ENCODE measurements at places on chromosomes 1 and 21.

GRCh38 chr21:33259995-33260394 lies 6.2 kb upstream of the IL10RB start:
- no peak for DNase-seq

DNA sequence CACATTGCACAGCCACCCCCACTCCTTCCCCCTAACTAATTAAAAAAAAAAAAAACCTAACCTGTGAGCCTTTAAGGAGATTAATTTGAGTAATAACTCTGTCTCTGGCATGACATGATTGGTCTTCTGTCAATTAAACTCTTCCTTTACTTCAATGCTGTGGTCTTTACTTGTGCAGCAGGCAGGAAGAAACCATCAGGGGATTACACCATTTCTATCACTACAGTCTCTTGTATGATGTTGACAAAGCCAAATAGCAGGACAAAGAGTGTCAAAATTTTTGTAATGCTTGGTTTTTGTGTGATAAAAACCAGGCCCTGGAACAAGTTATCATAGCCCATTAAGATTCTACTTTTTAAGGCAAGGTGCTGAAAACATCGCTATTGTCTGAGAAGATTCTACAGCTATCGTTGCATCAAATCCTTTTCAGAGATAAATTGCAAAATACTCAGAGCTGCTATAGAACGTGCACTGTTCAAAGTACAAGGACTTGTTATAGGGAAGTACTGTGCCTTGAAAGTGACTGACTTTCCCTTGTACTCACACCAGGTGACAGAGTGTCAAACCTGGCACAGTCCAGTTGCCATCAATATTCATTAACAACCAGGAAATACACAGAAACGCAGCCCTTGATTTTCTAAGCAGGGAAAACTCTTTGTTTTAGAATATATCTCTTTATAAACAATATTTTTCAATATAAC lies 37.7 kb downstream of the LHX9 start:
- no peak for DNase-seq

DNA sequence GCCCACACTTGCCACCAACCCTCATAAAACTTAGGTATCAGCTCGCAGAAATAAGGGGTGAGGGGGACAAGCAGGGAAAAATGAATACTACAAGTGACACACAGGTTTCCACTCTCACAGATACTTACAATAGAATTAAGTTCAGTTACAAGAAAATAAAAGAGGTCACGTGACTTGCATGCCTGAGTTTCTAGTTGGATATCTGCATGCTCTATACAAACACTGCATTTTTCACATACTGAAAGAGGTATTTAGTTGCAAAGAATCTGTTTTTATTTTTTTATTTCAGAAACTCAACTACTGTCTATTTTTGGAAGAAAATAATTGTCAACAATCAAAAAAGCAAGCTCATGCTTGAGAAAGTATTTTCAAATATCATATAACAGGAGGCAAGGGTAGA lies 43.5 kb downstream of the DPYD start:
- no peak for DNase-seq

- no peak for DNase-seq
Measured at GRCh38 chr1:29998686-29999085, 724.7 kb downstream of the MATN1 start.

GRCh38 chr1:178048883-178049282 lies 45.0 kb upstream of the RASAL2 start:
- DNase-seq: no peak

DNA sequence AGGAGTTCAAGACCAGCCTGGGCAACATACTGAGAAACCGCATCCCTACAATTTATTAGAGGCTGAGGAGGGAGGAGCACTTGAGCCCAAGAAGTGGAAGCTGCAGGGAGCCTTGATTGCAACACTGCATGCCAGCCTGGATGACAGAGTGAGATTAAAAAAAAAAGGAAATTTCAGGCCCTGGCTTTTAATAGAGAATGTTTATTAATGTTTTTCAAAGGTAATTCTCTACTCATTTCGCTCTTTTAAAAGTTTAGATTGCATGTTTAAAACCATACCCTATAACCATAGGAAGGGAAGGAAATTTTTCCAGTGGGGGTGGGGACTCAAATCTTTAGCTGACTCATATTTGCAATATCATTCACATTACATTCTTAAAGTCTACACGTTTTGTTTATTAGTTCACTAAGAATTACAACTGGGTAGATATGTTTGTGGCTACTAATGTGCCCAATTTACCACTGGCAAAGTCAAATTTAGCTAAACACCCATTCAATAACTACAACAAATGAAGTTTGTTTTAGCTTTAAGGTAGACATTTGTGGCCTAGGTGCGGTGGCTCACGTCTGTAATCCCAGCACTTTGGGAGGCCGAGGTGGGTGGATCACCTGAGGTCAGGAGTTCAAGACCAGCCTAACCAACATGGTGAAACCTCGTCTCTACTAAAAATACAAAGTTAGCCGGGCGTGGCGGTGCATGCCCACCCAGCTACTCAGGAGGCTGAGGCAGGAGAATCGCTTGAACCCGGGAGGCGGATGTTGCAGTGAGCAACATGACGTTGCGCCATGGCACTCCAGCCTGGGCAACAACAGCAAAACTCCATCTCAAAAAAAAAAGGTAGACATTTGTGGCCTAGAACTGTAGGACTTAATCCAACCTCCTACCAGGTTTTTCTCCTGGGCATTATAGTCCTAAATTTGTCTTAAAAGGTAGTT lies 5.0 kb downstream of the KDM5B start:
- DNase-seq: no peak

GRCh38 chr1:183206538-183207122 lies 20.6 kb downstream of the LAMC2 start:
- DNase-seq: no peak

GRCh38 chr1:234649432-234650081 lies 39.6 kb upstream of the IRF2BP2 start:
- DNase-seq: no peak

DNA sequence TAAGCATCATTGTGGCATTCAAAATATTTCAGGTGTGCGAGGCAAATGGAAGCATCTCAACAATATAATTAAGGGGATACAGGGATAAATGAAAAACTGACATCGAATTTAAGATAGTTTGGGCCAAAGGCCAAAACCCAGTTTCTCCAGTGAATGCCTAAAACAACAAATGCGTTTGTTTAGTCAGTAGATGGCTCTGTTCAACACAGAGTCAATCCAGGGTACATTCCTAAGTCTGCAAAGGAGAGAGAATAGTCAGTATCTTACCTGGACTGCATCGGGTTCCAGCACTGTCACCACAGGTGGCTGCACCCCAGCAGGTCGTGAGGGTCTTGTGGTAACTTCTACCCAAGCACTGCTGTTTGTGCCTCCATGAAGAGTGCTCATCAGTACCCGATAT lies 321.1 kb downstream of the KCTD3 start:
- no peak for DNase-seq

DNA sequence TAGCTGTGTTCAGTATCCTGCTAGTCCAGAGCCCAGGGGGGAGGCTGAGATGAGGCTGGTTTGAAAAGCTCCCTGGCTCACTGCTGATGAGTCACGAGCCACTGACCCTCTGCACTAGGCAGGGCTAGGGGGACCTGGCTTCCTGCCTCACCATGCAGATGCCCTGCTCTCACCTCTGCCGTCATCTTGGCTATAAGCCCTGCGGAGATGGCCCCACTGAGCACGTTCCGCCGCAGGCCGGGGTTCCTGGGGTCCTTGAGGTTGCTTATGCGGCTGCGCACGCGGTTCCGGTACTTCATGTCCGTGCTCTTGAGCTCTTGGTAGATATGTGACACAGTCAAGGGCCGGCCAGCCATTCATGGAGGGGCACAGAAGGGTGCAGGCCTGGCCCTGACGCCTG lies 24.1 kb upstream of the ZNF436 start:
- no peak for DNase-seq

- DNase-seq: no peak
Measured at GRCh38 chr1:228140724-228141225, 696 bp downstream of the GUK1 start.

DNA sequence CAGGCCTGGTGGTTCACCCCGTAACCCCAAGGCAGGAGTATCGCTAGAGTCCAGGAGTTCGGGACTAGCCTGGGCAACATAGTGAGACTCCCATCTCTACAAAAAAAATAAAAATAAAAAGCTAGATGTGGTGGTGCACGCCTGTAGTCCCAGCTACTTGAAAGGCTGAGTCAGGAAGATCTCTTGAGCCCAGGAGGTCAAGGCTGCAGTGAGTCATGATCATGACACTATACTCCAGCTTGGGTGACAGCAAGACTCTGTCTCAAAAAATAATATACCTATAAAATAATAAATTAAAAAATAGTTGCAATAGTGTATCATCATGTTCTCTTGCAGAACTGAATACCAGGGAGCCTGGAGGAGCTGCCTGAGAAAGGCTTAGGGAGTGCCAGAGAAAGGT lies 19.9 kb upstream of the TMEM39B start:
- no peak for DNase-seq

DNA sequence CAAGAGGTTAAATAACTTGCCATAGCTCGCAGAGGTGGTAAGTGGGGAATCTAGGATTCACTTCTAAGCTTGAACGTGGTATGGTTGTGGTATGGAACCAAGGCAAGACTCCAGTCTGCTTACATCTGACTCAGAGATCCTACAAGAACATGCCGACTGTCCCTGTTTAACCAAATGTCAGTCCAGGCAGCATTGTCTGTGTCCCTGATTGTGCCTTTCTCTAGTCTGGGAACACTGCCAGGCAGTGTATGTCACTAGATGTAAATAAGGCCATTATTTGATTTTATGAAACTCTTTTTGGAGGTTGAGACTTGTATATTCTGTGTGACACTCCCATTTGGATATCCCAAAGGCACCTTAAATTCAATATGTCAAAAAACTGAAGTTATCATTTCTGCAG lies 96.0 kb downstream of the NOS1AP start:
- DNase-seq: no peak

DNA sequence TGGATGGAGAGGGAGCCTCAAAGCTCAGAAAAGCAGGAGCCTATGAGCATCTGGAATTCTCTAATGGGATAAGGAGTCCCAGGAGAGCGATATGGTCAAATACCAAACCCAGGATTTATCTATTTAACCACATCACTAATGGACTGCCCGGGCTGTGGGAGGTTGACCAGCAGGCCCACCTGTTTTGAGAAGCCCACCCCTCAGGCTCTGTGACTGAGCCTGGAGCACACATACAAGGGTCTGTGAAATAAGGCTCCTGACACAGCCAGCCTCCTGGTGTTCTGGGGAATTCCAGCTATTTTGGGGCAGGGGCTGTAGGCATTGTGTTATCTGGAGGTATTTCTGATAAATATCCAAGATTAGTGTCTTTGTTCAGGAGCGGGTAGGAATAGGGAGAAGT lies 132.0 kb upstream of the C1orf21 start:
- no peak for DNase-seq

GRCh38 chr1:230427981-230428380 lies 1.8 kb upstream of the PGBD5 start:
- DNase-seq: no peak

DNA sequence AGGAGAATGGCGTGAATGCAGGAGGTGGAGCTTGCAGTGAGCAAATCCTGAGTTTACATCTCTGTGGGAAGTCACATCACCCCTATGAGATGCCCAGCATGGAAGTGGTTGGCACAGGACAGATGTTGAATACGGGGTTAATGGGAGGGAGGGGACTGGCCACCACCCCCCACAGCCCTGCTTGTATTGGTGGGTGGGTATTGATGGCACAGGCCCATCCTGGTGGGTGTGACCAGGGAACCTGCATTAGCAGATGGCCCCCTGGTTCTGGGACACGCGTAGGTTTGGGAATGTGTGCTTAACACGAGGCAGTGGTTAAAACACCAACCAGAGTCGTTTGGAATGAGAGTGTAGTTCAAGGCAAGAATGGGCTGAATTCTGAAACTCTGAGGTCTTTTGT lies 117.9 kb downstream of the PRDM2 start:
- no peak for DNase-seq

GRCh38 chr21:26756491-26757159 lies 88.6 kb downstream of the ADAMTS1 start:
- DNase-seq: no peak

GRCh38 chr1:54331843-54332463 lies 74.2 kb downstream of the SSBP3 start:
- DNase-seq: no peak

- no peak for DNase-seq
Measured at GRCh38 chr21:42557420-42557819, 43.8 kb downstream of the SLC37A1 start.

GRCh38 chr1:228094432-228095016 lies 8.6 kb downstream of the C1orf35 start:
- DNase-seq: no peak

DNA sequence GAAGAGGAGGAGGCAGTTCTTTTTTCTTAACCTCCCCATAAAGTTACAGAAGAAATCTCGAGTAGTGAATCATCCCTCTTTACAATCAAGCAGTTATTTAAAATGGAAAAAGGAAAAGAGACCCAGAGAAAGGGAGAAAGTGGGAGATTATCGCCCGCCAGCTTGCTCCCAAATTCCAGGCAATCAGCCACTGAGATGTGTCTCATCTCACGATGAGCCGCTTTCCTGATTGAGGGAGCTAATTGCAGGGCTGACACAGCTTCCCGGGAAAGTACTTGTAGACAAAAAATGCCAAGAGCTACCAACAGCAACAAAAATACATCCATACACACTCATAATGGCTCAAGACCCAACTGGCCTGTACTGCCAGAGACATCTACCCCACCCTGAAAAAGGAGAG lies 191.6 kb upstream of the ZC3H12A start:
- DNase-seq: no peak

GRCh38 chr1:245454051-245454450 lies 299.3 kb downstream of the KIF26B start:
- DNase-seq: no peak

DNA sequence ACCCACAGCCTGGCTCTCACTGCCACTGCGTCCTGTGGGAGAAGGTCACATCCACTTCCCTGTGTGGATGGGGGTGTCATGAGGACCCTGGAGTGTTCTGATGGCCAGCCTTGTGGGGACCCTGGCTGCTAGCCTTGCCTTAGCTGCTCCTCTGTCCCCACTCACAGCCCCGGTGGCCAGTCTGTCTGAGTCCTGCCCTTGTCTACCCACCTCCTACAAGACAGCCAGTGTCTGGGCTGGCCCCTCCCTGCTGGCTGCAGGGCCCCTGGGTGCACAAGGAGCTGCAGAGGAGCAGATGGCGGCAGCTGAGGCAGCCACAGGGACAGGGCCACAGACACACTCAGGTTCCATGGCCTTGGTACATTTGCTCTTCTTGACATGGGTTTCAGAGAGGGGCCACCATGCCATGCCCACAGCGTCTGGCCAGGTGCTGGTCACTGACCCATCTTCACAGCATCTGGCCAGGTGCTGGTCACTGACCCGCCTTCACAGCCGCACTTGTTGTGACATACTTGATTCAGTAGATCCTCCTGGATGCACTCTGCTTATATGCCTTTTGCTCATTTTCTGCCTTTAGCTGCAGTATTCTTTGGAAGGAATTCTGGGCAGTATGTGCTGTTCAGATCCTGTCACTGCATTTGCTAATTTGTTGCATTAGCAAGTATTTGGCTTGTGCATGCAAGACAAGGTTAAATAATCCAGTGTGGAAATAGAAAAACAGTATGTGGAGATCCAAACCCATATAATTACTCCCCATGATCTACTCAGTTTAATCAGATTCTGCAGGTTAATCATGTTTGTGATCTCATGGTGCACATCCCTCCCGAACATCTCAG lies 157.8 kb downstream of the PCBP3 start:
- DNase-seq: no peak
